Airway epithelial cell (primary cell): ENCODE measurements at places on chromosomes 12 and 14. TPM values are rescaled to one million over a fixed set of nuclear protein-coding genes. Genes with fewer than 3 reads are reported as not detected.

The FLRT2 gene
- total RNA-seq: 21.6 and 41.2 TPM in 2 replicates

The RERG gene
- 0.09 and 0.28 TPM in 2 replicates for total RNA-seq

The SSTR1 gene
- not detected in 2 replicates for total RNA-seq

The CDH24 gene
- total RNA-seq: 7.3 and 9.8 TPM in 2 replicates

The ANP32D gene
- not detected in 2 replicates for total RNA-seq

The KIF26A gene
- 0.99 and 1.7 TPM in 2 replicates for total RNA-seq

The GPR84 gene
- not detected in 2 replicates for total RNA-seq

The INHBE gene
- 0.21 TPM in 1 of 2 replicates, not detected in the other for total RNA-seq

The GUCY2C gene
- total RNA-seq: not detected in 2 replicates

The RNASE7 gene
- 1.1 and 2.2 TPM in 2 replicates for total RNA-seq

The DPPA3 gene
- total RNA-seq: not detected in 2 replicates

The KRT72 gene
- total RNA-seq: not detected in 2 replicates

The ATL1 gene
- 1.6 and 2.7 TPM in 2 replicates for total RNA-seq

The FGF6 gene
- total RNA-seq: not detected in 2 replicates

The PRR13 gene
- total RNA-seq: 111 and 112 TPM in 2 replicates

The GYS2 gene
- not detected in 2 replicates for total RNA-seq

The SLC6A12 gene
- total RNA-seq: not detected in 2 replicates

The IFI27 gene
- total RNA-seq: 0.49 and 72.5 TPM in 2 replicates

The RILPL2 gene
- 2.7 and 3.4 TPM in 2 replicates for total RNA-seq

The TMPRSS12 gene
- total RNA-seq: not detected in 2 replicates

The KRT82 gene
- total RNA-seq: not detected in 2 replicates

The GPX2 gene
- 17.6 and 21.2 TPM in 2 replicates for total RNA-seq

The PZP gene
- total RNA-seq: not detected in 2 replicates

The GIT2 gene
- 9.0 and 15.6 TPM in 2 replicates for total RNA-seq

The RND1 gene
- 0.46 and 0.92 TPM in 2 replicates for total RNA-seq

The RNASE2 gene
- not detected in 2 replicates for total RNA-seq

The AMHR2 gene
- not detected in 2 replicates for total RNA-seq

The LHX5 gene
- total RNA-seq: 0.28 TPM in 1 of 2 replicates, not detected in the other
